ENCODE measurements at places on chromosomes 3 and 15. TPM values are rescaled to one million over a fixed set of nuclear protein-coding genes. Genes with fewer than 3 reads are reported as not detected.

Gene SKOR1
- 0.11 TPM for total RNA-seq

Gene CD80
- total RNA-seq: not detected

Gene RASL12
- total RNA-seq: not detected

Gene SORD
- total RNA-seq: 14.2 TPM

Data from GM23248 (cell line).